Stomach (tissue), 19 donors: ENCODE measurements at places on chromosomes 6 and 20. TPM values are rescaled to one million over a fixed set of nuclear protein-coding genes. Genes with fewer than 3 reads are reported as not detected.

DNA sequence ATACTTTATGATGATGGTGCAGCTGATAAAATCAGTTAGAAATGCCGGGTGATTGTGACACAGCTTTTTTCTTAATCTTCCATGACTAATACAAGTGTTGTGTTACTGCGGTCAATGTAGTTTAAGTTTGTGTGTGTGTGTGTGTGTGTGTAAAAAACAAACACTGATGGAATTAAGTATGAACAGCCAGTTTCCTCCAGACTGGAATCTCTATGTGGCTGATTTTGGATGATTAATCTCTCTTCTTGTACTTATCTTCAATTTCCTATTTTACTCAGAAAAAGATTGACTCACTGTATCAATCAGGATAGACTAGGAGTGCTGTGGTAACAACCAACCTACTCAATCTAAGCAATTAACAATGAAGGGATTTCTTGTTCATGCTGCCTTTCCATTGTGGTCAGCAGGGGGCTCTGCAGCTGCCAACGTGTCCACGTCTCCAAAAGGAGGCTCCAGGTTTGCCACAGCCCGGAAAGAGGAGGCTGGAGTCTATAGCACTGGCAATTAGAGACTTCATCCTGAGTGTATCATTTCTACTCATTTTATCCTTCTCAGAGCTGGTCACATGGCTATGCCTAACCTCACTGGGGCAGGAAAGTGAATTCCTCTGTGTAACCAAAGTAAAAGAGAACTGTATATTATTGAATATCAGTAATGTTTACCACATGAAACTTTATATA lies 107.7 kb downstream of the CD109 start:
- no peak for DNase-seq

GRCh38 chr20:37590938-37591490 lies 63.3 kb upstream of the BLCAP start:
- no peak for DNase-seq

DNA sequence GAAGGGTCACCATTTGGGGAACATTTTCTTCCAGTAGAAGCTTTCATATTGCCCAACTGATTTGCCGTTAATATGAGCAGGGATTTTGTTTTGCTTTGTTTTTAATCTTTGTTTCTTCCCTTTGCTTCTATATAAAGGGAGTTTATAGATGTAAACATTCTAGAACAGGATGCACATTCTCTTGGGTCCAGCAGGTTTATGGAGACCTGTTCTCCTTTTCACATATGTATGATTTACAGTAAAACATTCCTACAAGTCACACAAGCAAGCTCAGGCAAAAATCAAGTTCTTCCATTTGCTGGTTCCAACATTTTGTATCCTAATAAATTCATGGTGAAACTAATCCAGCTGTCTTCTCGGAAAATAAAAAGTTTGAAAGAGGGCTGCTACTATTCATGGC lies 1082.4 kb upstream of the FLRT3 start:
- DNase-seq = no peak

DNA sequence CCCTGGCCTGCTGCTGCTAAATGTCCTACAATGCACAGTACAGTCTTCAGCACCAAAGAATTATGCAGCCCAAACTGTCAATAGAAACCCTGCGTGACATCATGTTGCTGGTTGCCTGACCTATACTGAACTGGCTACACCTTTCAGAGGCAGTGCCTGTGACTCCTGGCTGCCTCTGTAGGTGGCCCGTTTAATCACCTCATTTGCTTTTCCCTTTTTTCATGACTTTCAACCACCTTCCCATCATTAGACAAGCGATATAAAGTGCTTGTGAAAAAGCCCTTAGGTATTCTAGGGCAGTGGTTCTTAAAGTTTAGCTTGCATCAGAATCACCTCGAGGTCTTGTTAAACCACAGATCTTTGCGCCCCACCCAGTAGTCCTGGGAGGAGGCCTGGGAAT lies 33.0 kb upstream of the RIPOR2 start:
- no peak for DNase-seq

DNA sequence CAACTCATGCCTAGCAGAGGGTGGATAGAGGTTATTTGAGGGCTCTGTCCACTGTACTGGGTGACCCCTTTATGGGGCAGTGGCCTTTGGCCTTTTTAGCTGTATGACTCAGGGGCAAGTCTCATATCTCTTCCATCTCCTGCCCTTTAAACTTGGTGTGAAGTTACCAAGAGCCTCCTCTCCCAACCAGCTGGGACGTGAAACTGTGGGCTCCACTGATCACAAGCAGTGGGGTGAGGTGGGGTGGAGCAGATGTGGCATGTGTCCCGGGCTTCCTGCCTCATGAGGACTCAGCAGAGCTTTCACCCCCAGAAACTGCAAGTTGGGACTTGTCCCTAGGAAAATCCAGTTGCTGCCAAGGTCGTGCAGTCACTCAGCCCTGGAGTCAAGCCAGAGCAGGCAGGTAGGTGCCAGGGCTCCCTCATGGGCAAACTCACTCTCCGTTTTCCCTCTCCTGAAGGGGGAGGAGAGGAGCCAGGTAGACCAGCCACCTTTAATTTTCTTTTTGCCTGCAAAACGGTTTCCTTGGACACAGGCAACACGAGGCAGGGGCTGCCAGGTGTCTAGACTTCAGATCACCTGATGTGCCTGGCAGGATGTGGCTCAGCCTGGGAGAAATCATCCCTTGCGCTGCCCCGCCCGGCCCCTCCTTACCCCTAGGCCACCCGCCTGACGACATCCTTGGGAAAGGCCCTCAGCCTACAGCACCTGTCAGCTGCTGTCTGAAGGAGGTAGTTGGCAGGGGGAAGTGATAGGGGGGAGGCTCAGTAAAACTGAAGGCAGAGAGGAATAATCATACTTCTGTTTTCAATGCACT lies 4.0 kb downstream of the CDKN1A start:
- peak; percentile 89 for DNase-seq

DNA sequence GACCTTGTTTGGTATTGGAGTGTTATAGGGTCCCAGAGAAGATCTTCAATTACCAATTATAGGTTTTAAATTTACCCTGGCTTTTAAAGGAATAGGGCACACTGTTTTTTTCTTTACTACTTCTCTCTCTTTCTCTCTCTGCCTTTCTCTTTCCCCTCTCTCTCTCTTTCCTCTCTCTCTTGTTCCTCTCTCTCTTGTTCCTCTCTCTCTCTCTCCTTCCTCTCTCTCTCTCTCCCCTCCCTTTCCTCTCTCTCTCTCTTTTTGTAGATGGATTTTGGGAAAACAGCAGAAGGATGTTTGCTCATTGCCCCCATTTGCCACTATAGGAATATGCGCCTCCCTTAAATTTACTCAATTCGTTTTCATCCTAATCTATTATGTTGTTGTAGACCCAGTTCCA lies 45.2 kb downstream of the TBX18 start:
- DNase-seq = no peak

- DNase-seq = no peak
Measured at GRCh38 chr6:1143655-1144054, 168.2 kb upstream of the FOXQ1 start.

GRCh38 chr6:33895296-33895695 lies 91.5 kb upstream of the MLN start:
- DNase-seq = no peak

IL17F gene
- total RNA-seq = not detected

GCNT2 gene
- total RNA-seq = 132 TPM

KCNQ5 gene
- total RNA-seq = not detected

SIRPB2 gene
- total RNA-seq = 2.9 TPM

RAD21L1 gene
- not detected for total RNA-seq

OR2H1 gene
- not detected for total RNA-seq
